Spleen (tissue), 13 donors: ENCODE measurements at places on chromosomes 4 and X. TPM values are rescaled to one million over a fixed set of nuclear protein-coding genes. Genes with fewer than 3 reads are reported as not detected.

Gene USP26
- not detected for total RNA-seq

Gene MAGEA4
- not detected for total RNA-seq

Gene ITM2A
- total RNA-seq, result 29.6 TPM

Gene SCRG1
- not detected for total RNA-seq

Gene GATA1
- 1.6 TPM for total RNA-seq

Gene MAGEB4
- total RNA-seq, result not detected

Gene CCSER1
- 21.4 TPM for total RNA-seq

Gene RNF212
- total RNA-seq, result 0.46 TPM
